ENCODE measurements at places on chromosomes 16 and 17.

- no peaks in the 10 kb centered on the region for H3K36me3 ChIP-seq
- no peaks in the 10 kb centered on the region for H3K4me1 ChIP-seq
- no peak for DNase-seq
- no peak overlapping the region for H3K4me3 ChIP-seq
- no peaks in the 10 kb centered on the region for H3K27me3 ChIP-seq
Observed at GRCh38 chr16:62661435-62661834, 625.2 kb upstream of the CDH8 start.

DNA sequence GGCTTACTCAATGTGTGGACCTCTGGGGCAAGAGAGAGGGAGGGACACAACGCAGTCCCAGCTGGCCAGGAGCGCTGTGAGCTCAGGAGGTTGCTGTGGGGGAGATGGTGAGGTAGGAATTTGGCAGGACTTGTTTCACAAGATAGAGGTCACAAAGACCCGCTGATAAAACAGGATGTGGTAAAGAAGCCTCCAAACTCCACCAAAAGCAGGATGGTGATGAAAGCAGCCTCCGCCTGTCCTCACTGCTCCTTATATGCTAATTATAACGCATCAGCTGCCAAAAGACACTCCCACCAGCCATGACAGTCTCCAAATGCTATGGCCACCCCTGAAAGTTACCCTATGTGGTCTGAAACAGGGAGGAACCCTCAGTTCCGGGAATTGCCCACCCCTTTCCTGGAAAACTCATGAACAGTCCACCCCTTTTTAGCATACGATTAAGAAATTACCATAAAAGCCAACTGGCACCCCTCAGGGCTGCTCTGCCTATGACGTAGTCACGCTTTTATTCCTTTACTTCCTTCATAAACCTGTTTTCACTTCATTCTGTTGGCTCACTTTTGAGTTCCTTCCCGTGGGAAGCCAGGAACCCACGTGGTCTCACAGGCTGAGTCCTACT is 5.3 kb upstream of the EIF4A3 start:
- H3K4me3 ChIP-seq, result no peak overlapping the region
- H3K27me3 ChIP-seq, result no peaks in the 10 kb centered on the region
- DNase-seq, result no peak
- no peak overlapping the region for H3K27ac ChIP-seq
- peaks cover 7% of the 10 kb centered on the region for H3K36me3 ChIP-seq
- H3K4me1 ChIP-seq, result peaks cover 14% of the 10 kb centered on the region

DNA sequence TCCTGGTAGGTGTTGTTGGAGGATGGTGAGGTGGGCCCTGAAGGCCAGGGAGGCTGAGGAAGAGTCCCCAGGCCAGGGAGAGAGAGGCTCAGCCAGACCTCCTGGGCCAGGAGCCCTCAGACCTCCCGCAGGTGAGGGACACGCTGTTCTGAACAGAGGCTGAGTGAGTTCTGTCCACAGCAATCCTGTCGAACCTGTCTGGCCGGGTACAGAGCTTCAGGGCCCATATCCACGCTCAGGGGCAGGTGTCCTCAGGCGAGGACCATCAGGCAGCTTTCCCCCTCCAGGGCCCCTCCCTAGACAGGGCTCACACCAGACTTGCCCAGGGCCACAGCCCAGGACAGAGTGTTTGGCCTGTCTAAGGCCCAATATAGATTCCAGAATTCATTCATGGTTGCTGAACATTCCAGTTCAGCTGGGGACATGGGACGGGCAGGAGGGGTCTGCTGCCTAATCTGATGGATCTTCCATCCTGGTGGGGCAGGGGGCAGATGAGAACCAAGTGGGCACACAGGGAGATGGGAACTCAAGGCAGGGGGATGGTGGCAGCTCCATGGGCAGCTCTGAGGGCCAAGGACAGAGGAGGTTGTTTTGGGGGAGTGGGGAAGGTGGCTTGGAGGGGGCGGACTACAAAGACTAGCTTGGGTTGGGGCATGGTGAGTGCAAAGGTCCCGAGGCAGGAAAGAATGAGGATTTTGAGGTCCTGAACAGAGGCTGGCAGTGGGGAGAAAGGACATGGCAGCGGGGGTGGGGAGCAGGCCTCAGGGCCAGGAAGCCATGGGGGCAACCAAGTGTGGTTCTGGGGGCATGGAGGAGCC is 23.4 kb upstream of the MPRIP start:
- H3K27me3 ChIP-seq, result no peaks in the 10 kb centered on the region
- no peaks in the 10 kb centered on the region for H3K36me3 ChIP-seq
- H3K4me3 ChIP-seq, result no peak overlapping the region
- no peak for DNase-seq

DNA sequence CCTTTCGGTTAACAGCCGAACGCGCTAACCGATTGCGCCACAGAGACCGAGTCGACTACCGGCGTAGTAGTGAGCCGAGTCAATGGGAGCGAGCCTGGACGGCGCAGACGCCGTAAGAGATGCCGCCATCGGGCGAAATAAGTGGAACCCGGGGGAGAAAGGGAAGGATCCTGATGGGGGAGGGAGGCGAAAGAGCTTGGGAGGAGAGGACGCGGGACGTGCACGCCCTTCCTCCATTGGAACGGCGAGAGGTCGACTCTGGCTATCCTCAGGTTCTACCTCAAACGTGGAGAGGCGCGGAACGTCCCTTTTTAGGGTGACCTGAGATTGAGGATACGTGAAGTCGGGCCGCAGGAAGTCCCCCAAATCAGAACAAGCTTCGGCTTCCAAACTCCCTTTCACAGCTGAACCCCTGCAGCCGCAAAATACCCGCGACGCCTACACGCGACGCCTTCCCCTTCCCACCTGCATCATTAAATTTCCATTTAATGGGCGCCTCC is 683 bp upstream of the PSMB3 start:
- H3K4me3 ChIP-seq, result peak overlapping the region; percentile 93
- H3K27me3 ChIP-seq, result peaks cover 30% of the 10 kb centered on the region
- H3K4me1 ChIP-seq, result peaks cover 47% of the 10 kb centered on the region
- peaks cover 45% of the 10 kb centered on the region for H3K36me3 ChIP-seq
- peak overlapping the region; percentile 100 for H3K27ac ChIP-seq

GRCh38 chr17:4579678-4580077 is 4.7 kb upstream of the SMTNL2 start:
- H3K36me3 ChIP-seq, result no peaks in the 10 kb centered on the region
- peaks cover 6% of the 10 kb centered on the region for H3K4me1 ChIP-seq
- no peak overlapping the region for H3K4me3 ChIP-seq
- H3K27ac ChIP-seq, result no peak overlapping the region
- DNase-seq, result no peak

GRCh38 chr17:55368706-55369105 is 52.9 kb downstream of the MMD start:
- DNase-seq, result no peak
- no peaks in the 10 kb centered on the region for H3K36me3 ChIP-seq
- no peak overlapping the region for H3K27ac ChIP-seq
- H3K27me3 ChIP-seq, result peaks cover 11% of the 10 kb centered on the region

DNA sequence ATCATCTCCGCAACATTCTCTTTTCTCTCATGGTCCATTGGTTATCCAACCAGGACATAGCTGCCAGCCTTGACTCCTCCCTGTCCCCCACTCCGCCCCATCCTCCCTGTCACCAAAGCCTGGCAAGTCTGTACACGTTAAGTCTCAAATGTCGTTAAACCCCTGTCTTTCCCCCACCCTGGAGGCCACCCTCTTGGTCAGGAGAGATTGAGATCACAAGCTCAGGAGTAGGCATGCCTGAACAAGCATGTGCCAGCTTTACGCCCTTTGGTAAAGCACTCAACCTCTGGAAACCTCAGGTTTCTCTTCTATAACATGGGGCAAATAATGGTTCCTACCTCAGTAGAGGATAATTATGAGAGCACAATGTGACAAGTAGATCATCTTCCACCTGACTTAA is 38.1 kb upstream of the CCL1 start:
- H3K27me3 ChIP-seq, result peaks cover 13% of the 10 kb centered on the region
- no peak for DNase-seq
- no peaks in the 10 kb centered on the region for H3K36me3 ChIP-seq
- no peaks in the 10 kb centered on the region for H3K4me1 ChIP-seq

- H3K27me3 ChIP-seq, result no peaks in the 10 kb centered on the region
- H3K36me3 ChIP-seq, result peaks cover 4% of the 10 kb centered on the region
- H3K4me1 ChIP-seq, result peaks cover 59% of the 10 kb centered on the region
- no peak for DNase-seq
- H3K27ac ChIP-seq, result peak overlapping the region; percentile 86
- H3K4me3 ChIP-seq, result no peak overlapping the region
Observed at GRCh38 chr16:27174798-27175197, 28.5 kb upstream of the KDM8 start.

- no peak overlapping the region for H3K27ac ChIP-seq
- H3K4me1 ChIP-seq, result no peaks in the 10 kb centered on the region
- H3K27me3 ChIP-seq, result peaks cover 12% of the 10 kb centered on the region
- H3K4me3 ChIP-seq, result no peak overlapping the region
- peaks cover 3% of the 10 kb centered on the region for H3K36me3 ChIP-seq
Observed at GRCh38 chr17:55897301-55897700, 146.4 kb downstream of the PCTP start.

DNA sequence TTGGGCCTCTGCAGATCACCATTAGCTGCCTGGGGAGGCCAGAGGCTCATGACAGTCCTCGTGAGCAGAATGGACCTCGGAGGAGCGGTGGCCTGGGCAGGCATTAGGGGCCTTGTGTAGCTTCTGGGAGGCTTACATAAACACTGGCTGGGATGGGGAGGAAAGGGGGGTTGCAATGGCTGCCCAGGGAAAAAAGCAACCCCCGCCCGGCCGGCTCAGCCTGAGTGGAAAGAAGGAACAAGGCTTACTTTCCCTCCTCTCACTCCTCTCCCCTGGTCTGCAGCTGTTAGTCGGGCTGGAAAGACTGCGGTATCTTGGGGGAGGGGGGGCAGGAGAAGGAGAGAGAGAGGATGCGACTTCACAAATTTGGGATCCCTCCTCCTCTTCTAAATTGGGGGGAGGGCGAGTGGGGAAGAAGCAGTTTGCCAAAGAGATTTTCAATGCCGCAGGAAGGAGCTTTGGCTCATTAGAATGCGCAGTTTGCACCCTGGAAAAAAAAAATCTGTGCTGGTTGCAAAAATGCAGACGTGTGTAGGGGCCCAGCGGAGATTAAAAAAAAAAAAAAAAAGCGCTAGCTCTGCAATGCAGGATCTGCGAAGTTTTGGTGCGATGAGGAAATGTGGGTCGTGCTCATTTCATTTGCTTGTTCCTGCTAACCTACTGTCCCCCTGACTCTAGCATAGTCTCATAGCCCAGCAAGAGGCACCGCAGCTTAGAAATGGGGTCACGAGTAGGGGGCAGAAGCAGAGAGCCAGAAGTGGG is 6.6 kb upstream of the NR1D1 start:
- peak overlapping the region; percentile 97 for H3K27ac ChIP-seq
- peaks cover 8% of the 10 kb centered on the region for H3K36me3 ChIP-seq
- peaks cover 86% of the 10 kb centered on the region for H3K4me1 ChIP-seq
- H3K4me3 ChIP-seq, result peak overlapping the region; percentile 62
- no peaks in the 10 kb centered on the region for H3K27me3 ChIP-seq

DNA sequence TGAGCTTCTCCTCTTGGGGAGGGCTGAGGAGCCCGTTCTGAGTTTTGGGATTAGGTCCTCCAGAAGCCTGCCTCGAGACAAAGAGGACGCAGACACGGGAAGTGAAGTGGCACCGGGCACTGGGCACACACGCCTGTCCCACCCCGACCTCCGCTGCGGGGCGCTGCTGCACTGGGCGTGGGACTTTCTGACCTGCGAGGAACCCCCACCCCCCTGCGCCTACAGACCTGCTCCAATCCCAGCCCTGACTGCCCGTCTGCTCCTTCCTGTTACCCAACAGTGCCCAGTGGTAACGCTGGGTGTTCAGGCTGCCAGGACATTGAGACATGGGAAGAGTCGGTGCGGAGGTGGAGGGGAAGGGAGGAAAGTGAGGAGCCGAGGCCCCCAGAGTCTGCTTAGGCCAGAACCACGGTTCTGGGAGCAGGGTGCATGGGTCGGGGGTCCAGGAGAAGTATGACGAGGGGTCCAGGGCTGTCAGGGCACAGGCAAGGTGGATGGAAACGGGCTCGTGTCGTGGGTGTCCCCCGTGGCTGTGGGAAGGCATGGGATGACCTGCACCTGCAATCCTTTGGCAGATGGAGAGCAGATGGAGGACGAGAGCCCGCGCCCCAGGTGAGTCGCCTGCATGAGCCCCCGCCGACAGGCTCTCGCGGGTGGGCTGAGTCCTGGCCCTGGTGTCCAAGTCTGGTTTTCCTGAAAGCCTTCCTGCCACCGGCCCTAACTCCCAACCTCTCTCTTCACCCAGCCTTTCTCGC is 112.0 kb upstream of the CREBBP start:
- no peak overlapping the region for H3K27ac ChIP-seq
- H3K4me1 ChIP-seq, result no peaks in the 10 kb centered on the region
- DNase-seq, result no peak
- H3K4me3 ChIP-seq, result no peak overlapping the region
- peaks cover 4% of the 10 kb centered on the region for H3K36me3 ChIP-seq

DNA sequence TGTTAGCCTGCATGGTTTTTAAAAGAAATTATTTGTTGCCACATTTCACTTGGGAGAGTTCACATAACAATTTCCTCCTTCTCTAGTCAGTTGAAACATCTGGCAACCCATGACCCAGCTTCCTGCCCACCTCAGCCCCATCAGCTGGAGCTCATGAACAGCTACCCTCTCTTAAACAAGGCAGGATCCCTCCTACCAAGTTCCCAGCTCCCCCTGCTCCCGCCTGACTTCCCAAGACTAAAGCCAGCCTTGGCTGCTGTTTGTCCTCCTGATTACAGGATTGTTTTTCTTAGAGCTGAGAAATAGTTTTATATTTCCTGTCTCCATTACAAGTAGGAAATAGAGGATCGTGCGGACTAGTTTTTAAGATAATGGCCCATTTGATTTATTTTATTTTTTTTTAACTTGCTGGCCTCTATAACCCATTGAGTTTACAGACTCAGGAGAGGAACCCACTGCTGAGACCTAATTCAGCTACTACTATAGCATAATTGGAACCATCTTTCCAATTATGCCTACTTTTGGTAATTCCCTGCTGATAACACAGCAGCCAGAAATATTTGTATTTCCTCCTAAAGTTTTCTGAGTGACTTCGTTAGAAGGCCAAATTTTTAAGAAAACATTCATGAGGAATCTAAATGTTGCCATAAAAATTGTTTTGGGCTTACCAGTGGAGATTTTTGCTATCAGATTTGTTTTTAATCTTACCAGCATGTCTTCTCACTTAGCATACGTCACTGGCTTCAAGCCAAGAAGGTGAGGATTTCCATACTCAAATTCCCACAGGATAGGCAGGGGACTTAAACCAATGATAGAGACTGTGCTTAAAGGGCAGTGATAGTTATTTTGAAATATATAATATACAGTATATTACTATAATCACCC is 90.0 kb downstream of the ELAC2 start:
- H3K36me3 ChIP-seq, result peaks cover 4% of the 10 kb centered on the region
- DNase-seq, result no peak
- H3K4me3 ChIP-seq, result no peak overlapping the region

DNA sequence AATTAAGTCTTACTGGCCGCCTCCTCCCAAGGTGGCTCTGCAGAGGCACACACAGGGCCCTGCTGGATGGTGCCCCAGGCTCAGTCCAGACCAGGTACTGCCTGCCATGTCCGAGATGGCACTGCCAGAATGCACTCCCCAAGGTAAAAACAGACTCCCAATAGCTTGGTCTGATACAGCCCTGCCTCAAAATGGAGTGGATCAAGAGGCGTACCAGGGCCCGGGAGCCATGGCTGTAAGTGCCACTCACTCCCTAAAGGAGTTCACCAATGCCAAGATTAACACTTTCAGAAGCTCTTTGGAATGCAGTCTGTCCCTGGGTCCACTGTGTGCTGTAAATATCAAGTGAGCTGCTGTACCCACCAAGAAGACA is 576 bp upstream of the MYO18A start:
- H3K4me1 ChIP-seq, result peaks cover 24% of the 10 kb centered on the region
- H3K4me3 ChIP-seq, result peak overlapping the region; percentile 57
- DNase-seq, result no peak
- H3K36me3 ChIP-seq, result peaks cover 2% of the 10 kb centered on the region
- H3K27ac ChIP-seq, result no peak overlapping the region
- H3K27me3 ChIP-seq, result no peaks in the 10 kb centered on the region

All from central memory CD8-positive, alpha-beta T cell (primary cell).